ENCODE measurements at places on chromosomes 6 and 20.
A peak's percentile ranks its signal among the peaks of the same experiment; 100 is the strongest.

DNA sequence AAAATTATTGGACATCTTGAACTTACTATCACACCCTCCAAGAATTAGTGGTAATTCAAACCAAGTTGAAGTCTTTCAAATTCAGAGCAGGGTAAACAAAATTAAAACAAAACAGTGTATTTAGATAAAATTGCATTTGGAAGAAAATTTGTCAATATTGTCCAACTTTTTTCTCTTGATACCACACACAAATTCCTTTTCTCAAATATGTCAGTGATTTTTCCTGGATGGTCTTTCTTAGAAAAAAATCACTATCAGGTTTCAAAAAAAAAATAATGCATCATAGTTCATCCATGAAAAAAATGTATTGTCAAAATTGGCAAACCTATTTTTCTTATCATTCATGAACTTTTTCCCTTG is 667.1 kb downstream of the TENT5A start:
- no peak for DNase-seq

GRCh38 chr6:42268835-42269204 is 51.2 kb upstream of the MRPS10 start:
- DNase-seq: no peak

- DNase-seq: no peak
These were observed 128.2 kb upstream of the RIPOR2 start for GRCh38 chr6:25064006-25064405.

DNA sequence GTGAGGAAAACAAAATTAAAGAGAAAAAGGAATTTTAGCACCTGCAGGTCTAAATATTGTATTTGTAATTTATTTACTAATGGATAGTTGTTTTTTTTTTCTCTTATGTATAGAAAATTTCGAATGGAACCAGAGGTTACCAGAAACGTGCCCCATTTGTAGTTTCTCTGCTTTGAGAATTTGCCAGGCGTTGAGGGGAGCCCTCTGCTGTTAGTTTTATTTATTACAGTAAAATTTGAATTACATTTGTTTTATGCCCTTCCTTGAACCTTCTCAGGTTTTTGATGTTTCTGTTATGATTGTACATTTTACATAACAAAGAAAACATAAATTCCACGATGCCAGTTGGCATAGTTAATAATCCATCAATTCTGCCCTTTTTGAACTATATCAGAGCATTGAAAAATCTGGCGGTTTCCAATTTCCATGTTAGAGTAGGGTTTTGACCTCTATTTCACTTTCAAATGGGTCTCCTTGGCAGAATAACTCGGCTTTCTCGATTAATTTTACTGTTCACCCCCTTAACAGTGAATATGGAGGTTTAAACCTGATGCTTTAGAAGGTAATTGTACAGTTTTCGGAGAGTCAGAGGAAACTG is 35.1 kb upstream of the RFPL4B start:
- no peak for DNase-seq

DNA sequence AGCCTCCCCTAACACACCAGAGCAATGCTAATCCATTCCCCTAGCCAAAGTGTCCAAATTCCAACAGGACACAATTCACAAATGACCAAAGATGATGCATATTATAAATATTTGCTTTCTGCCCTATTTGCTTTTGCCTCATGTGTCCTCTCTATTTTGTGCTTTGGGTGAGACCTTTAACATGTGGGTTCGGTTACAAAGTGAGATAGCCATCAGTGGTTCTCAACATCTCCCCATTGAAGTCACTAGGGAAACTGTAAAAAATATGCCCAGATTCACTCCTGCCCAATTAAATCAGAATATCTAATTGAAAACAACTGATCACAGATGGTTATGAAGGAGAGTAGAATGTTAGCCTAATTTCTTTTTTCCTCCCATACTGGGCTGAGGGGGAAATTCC is 159.2 kb downstream of the MTFR2 start:
- DNase-seq: no peak

DNA sequence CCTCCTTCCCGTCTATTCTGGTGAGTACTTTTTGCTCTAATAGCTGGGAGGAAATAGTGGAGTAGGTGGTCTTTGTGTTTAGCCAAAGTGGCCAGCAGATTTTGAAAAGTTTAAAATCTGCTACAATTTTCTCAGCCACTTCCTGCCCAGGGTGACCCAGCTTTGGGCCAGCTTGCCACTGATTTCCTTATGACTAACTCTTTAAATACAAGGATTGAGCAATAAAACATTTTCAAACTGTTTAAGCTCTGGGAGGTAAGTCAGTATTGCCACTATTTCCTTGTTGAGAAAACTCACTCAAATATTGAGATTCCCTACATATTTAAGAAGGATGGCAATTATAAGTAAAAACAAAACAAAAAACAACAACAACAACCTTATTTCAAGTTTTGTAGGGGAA is 54.5 kb downstream of the TRMT11 start:
- no peak for DNase-seq

- no peak for DNase-seq
These were observed 282.7 kb downstream of the HAO1 start for GRCh38 chr20:7657569-7657968.

DNA sequence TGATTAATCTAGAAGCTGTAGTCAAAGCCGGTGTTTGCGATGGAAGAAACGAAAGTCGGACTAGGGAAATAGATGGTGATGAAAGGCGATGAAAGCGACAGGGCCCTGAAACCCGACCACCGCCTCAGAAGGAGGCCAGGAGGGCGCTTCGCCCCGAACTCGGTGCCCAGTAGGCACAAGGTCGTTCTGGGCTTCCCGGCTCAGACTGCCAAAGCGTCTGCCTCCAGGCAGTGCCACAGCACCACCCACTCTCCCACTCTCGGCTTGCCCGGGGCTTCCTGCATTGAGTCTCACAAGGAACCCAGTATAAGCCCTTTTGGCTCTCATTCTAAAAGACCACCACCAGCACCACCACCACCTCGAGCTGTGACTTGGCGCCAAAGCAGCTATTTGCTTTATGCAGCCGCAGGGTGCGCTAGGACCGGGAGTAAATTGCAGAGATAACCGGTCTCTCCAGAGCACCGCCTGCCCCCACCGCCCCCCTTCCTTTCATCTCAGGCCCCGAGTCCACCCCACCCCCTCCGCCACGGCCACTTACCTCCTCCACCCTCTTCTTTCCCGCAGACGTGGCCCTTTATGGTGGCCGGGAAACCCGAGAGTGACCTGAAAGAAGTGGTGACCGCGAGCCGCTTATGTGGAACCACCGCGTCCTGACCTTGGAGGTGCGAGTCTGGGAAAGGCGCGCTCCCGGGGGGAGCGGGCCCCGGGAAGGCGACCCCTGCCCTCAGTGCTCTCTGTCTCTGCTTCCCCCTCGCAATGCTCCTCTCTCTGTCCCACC is 2.4 kb downstream of the TCF21 start:
- DNase-seq: no peak

DNA sequence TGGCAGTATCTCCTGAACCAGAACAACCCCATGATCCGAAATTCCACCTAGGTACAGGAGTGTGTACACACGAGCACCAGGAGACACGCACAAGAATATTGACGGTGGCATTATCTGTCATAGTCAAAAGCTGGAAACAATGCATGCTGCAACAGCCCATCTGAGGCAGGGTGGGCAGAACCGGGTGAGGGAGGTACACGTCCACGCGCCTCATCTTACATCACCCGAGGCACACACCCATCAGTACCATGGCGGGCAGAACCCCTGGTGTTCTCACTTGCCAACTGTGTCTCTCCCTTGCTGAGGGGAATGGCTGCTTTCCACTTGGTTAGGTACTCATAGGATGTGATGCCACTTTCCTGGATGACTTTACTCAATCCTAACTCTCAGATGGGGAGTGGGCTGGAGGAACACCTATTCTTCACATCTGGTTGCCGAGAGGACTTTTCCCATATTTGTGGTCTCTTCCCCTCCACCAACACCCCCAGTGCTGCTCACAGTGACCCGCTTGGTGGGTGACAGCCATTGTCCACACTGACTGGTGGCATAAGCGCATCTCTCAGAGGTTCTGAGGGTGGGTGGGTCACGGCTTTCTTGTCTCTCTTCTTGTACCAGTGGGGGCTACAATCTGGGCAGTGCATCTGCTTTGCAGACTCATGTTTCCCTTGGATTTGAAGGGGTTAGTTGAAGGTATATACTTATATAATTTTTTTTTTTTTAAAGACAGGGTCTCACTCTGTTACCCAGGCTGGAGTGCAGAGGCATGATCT is 13.5 kb downstream of the PPP1R3G start:
- no peak for DNase-seq

GRCh38 chr6:23591761-23592160 is 534.3 kb upstream of the NRSN1 start:
- DNase-seq: no peak

DNA sequence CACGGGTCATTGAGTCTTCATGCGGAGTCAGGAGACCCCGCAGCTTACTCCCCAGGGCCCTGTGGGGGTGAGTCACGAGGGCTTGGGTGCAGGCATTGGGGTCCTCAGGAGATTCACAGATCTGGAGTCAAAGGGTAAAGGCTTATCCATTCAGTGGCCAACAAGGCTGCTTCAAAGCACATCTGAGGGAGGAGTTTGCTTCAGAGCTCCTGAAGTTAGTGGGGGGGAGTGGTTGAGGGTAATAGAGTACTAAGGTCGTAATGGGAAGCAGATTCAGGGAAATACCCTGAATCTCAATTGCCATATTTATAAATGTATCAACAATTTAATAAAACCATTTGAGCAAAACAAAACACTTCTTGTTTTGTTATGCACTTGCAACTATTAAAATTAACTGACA is 37.3 kb downstream of the SH3BGRL2 start:
- no peak for DNase-seq

DNA sequence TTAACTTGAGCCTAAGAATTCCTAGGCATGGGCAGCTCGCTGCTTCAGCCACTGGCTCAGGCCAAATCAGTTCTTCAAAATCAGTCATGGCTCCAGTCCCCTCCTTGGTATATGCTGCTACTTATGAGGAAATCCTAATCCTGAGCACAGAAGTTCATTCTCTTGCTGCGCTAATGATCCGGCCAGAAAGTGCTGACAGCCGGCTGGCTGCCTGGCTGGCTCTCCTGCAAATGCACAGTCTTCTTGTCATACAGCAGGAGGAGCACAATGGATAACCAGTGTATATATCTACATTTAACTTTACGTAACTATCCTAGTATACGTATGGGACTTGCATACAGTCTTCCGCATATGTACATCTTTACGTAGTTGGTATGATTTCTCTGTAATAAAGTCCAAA is 500.8 kb downstream of the PRKN start:
- no peak for DNase-seq

DNA sequence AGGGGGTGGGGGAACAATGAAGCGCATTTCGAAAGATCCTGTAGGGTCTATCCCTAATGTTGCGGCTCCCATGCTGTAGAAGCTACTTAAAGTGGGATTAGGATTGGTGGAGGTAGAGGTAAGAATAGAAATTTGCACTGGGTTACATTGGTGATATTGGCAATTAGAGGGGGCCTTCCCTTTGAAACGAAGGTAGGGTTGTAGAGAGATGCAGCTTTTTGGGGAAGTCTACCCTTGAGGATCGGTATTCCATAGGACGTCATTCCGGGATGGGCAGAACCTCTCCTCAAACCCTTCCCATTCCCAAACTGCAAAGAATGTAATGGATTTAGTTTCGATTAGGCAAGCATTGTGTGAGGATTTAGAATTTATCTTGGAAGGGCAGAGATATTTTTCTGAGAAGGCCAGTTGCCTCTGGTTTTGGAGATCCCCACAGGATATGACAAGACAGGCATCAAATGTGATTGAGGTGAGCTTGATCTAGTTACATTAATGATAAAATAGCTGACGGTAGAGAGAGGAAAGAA is 5.4 kb upstream of the ZNFX1 start:
- no peak for DNase-seq

- no peak for DNase-seq
These were observed 74.7 kb downstream of the PTCHD4 start for GRCh38 chr6:48036316-48036715.

DNA sequence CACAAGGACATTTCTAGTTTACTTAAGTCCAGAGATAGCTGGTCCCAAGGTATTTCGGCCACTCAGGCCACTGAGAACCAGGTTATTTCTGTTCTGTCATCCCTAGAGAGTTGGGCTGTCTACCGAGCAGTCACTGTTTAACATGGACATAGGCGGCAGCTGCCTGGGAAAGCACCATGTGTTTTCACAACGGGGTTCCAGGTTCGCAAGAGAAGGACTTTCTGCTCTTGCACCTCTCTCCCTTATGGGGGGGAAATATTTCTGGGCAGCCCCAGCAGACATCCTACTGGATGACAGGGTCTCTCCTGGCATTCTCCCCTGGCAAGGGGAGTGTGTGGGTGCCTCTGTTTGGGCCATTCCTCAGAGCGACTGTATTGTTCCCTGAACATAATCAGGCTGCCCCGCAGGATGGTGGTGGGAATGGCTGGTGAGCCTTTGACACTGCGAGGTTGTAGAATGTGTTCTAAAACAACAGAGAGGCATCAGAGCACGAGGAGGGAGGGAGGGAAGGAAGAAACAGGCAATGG is 64.4 kb upstream of the DUSP22 start:
- no peak for DNase-seq

GRCh38 chr20:18057101-18057993 is at the start of gene OVOL2:
OVOL2 (minus strand) TSS chr20:18057916; CDS start chr20:18057634, 282 bp downstream.
- DNase-seq: no peak

GRCh38 chr6:143941852-143942627 is 66.0 kb downstream of the PLAGL1 start:
- DNase-seq: peak; percentile 33

GRCh38 chr6:13046084-13046483 is 282.3 kb downstream of the TBC1D7 start:
- no peak for DNase-seq

GRCh38 chr20:41392295-41392694 is 25.7 kb upstream of the EMILIN3 start:
- DNase-seq: no peak

GRCh38 chr6:46719099-46719498 is 16.1 kb downstream of the PLA2G7 start:
- no peak for DNase-seq

- no peak for DNase-seq
These were observed 68.1 kb upstream of the UST start for GRCh38 chr6:148678682-148679081.

DNA sequence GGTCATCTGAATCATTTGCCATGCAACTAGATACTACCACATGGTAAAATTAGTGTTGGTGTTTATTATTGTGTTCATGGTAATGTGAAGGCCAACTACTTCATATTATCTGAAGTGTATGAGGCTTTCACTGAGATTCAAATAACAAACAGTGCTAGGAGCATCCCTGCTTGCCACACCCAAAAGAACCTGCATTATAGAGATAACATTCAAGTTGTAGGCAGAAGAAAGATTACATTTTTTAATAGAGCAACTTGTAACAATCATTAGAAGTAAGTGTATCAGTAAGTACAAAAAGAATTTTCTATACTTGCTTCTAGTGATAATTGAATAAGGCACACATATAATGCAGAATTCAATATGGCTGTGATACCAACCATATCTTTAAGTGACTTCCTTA is 49.8 kb downstream of the BCKDHB start:
- no peak for DNase-seq

GRCh38 chr6:85461798-85462170 is 11.9 kb downstream of the NT5E start:
- DNase-seq: no peak

- no peak for DNase-seq
These were observed 283.9 kb downstream of the FOXC1 start for GRCh38 chr6:1893470-1894130.

- no peak for DNase-seq
These were observed 698 bp upstream of the LRP11 start for GRCh38 chr6:149864578-149865535.

GRCh38 chr6:27865850-27866356 is 46.3 kb downstream of the OR2B2 start:
- DNase-seq: no peak

Measured in bone marrow (tissue), 2 donors.